D721Med (cell line): ENCODE measurements at places on chromosomes 7 and 10.

DNA sequence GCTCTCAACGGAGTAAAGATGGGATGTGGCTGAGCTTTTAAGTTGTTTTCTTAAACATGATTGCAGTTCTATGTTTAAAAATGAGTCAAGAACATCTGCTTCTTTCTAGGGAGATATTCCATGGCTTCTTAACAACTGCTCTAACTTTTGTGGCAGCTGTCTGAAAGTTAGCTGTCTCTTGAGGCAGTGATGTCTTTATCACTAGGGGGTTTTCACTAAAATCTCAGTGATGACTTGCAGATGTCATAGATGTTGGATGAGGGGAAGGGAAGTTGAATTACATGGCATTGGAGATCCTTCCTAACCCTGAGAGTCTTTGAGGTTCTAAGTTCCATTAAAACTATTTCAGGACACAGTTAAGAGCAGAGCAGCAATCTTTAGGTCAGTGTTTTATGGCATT is 43.5 kb downstream of the PRKG1 start:
- no peak for DNase-seq

GRCh38 chr10:7958442-7958841 is 96.0 kb upstream of the GATA3 start:
- DNase-seq = no peak

- no peak for DNase-seq
Measured at GRCh38 chr7:36115448-36116321, 37.4 kb upstream of the EEPD1 start.

DNA sequence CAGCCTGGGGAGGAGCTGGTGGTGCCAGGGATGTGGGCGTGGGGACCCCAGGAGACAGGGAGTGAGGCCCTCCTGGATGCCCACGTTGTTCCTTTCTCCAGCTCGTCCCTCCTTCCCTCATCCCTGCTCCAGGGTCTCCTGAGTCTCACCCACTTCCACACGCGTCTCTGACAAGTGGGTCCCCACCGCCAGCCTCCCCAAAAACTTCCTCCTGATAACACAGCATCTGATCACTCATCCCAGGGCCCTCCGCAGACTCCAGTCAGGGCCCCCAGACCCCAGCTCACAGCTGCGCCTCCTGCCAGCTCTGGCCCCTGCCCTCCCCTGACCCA is 60.6 kb upstream of the INPP5A start:
- DNase-seq = no peak

DNA sequence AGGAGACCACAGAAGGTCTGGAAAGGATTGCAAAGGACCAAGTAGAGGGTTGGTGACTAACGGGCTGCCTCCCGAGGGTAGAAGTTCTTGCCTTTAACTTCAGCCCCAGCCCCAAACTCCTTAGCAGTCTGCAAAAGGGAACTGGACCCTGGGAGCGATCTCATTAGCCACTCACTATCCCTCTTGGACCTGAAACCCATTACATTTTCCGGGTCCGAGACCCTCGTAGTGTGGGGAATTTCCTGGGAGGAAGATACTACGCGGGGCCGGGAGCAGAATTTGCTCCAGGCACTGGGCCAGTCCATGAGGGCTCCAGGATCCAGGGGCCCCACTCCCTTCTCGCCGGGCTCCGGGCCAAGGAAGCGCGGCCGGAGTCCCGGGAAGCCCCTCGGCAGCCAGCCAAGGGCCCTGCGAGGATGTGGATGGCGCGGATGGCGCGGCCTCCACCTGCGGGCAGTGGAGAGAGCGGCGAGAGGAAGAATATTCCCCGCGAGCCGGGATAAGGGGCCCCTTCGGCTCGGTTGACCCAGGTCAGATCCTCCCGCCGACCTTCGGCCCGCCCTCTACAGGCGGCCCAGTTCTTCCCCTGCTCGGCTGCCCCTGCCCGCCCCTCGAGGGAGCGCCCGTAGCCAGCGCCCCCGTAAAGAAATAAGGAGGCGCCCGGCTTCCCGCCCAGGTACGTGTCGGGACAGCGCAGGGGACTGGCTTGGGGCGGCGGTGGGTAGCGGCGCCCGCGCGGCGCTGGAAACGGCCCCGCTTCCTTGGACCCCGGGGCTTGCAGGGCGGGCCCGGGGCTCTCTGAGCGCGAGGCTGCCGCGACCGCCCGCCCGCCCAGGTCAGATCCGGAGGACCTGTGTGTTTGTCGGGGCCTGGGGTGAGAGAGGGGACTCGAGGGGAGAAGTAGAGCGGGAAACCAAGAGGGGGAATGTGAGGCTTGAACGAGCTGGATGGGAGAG is at the start of gene MYO3A:
TSS of gene MYO3A (plus strand) at position 577 of the 956 bp plus-strand sequence. CDS start 17,882 bp downstream, outside the sequence.
- DNase-seq = peak; percentile 18
